ENCODE measurements at places on chromosomes 16 and 17.
A peak's percentile ranks its signal among the peaks of the same experiment; 100 is the strongest.

DNA sequence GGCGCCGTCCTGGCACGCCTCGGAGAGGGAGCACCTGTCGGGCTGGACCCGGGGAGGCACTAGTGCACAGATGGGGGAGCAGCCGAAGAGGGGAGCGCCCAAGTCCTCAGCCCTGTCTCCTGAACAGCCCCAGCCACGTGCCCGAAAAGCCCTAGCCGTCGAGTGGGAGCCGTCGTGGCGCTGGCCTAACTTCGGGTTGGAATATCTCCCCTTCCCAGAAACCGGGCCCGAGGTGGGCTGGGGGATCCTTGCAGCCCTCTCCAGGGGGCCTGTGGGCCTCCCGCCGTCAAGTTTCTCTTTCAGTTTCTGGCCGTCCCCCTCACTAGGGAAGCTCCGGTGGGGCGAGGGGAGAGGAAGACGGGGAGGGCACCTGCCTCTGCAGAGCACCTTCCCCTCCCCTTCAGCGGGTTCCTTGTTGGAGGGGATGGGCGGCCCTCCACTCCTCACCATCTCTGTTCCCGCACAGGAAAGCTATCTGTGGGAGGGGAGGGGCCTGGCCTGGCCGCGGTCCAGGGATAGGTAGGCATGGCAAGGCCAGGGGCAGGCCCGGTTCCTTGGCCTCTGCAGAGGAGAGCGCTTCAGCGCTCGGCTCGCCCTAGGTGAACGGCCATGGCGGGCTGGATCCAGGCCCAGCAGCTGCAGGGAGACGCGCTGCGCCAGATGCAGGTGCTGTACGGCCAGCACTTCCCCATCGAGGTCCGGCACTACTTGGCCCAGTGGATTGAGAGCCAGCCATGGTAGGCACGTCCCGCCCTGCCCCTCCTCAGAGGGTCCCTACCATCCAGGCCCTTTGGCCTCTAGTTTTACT, 709 bp downstream of the STAT5A start:
- peaks cover 43% of the 10 kb centered on the region for H3K4me1 ChIP-seq
- no peaks in the 10 kb centered on the region for H3K27me3 ChIP-seq
- DNase-seq = no peak
- H3K27ac ChIP-seq = peak overlapping the region; percentile 85
- no peaks in the 10 kb centered on the region for H3K36me3 ChIP-seq

DNA sequence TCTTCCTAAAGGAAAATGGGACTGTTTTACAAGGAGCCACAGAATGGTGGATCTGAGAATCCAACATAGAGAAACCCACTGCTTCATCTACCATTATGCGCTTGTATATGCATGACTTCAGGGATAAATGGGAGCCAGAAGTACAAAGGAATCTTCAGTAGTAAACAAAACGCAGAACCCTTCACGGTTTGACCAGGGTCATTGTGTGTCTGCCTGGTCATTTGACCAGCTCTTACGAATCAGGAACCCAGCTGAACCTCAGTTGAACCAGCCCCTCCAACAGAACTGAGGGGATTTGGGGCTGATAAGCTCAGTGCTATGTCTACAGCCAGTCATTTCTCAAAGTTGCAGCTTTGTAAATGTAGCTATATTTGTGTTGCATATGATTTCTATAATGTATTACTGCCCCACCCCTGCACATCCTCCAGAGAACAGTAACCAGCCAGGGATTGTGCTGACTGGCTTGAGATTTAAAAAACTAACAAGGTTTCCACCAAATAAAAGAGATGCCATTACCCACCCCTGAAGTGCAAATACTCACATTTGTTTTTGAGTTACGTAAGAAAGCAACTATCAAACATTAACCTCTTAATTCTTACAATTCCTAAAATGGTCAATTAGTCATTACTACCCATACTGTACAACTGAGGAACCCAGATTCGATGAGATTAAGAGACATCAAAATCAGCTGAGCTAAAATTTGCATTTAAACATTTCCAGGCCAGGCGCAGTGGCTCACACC, 6.3 kb downstream of the CMTM4 start:
- H3K4me1 ChIP-seq = no peaks in the 10 kb centered on the region
- H3K27me3 ChIP-seq = no peaks in the 10 kb centered on the region
- H3K27ac ChIP-seq = no peak overlapping the region

DNA sequence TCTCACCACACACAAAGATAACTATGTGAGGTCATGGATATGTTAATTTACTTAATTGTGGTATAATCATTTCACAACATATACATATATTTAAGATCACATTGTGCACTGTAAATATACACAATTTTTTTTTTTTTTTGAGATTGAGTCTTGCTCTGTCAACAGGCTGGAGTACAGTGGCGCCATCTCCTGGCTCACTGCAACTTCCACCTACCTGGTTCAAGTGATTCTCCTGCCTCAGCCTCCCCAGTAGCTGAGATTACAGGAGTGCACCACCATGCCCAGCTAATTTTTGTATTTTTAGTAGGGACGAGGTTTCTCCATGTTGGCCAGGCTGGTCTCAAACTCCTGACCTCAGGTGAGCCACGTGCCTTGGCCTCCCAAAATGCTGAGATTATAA, 11.5 kb upstream of the PRSS54 start:
- H3K4me1 ChIP-seq = no peaks in the 10 kb centered on the region
- H3K4me3 ChIP-seq = no peak overlapping the region
- no peaks in the 10 kb centered on the region for H3K36me3 ChIP-seq
- no peak overlapping the region for H3K27ac ChIP-seq
- H3K27me3 ChIP-seq = no peaks in the 10 kb centered on the region

DNA sequence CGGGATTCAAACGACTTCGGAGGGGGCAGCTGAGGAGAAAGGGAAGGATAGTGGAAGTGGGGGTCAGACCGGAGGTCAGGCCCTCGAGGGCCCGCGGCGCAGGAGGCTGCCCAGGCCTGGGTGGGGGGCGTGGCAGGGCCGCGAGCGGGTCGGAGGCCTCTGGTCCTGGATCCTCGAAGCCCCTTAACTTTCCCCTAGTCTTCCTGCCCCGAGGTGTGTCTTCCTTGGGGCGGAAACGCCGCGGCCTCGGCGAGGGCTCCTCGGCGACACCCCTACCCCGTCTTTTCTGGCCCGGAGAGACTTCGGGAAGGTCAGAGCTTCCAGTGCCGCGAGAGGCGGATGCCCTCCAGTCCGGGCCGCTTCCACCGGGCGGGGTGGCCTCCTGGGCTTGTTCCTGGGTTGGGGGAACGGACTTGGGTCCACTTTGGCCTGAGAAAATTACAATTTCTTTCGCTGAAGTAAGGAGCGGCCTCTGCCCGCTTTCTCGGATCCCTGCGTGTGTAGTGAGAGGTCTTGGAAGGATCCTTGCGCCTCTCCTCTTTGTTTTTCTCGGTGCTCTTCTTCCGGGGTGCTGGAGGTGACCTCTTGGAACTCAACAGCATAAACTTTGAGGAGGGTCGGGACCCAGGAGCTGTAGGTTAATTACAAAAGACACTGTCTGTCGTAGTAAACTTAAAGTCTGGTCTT, 491 bp downstream of the IST1 start:
- H3K4me1 ChIP-seq = peaks cover 4% of the 10 kb centered on the region
- H3K27ac ChIP-seq = peak overlapping the region; percentile 99
- H3K4me3 ChIP-seq = peak overlapping the region; percentile 92
- no peaks in the 10 kb centered on the region for H3K36me3 ChIP-seq

GRCh38 chr17:82667668-82668000, 19.4 kb upstream of the WDR45B start:
- no peak overlapping the region for H3K4me3 ChIP-seq
- H3K27ac ChIP-seq = no peak overlapping the region
- H3K27me3 ChIP-seq = no peaks in the 10 kb centered on the region
- H3K36me3 ChIP-seq = no peaks in the 10 kb centered on the region

DNA sequence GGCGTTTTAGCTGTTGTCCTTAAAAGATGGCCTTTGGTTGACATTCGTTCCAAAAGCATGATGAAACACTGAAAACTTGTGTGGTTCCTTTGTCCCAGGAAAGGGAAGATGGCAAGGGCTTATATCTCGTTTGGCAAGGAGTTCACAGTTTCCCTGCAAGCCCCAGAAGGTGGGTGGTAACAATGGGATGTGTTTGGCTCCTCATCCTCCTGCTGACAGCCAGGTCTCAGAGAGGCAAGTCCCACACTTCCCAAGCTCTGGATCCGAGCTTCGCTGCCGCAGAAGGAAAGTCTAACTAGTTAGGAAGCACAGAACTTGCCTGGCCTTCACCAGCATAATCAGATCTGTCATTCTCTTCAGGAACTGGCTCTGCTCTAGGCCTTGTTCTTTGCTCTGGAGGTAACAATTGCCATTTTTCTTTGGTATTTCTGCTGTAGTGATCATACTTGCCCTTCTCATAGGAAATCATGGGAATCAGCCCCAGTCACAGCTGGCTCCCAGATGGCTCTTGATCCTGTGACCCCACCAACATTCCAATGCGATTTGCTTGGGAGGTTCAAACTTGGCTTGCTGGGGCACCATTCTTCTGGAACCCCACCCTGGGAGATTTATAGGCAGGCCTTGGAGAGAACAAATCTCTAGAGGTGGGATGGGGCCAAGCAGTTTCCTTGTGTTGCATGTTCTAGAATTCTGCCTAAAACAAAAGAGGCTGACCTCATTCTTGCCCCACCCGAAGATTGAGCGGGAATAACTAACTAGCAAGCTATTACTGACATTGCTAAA, 17.9 kb downstream of the KPNA2 start:
- peak; percentile 55 for DNase-seq
- H3K27ac ChIP-seq = peak overlapping the region; percentile 84
- H3K4me3 ChIP-seq = no peak overlapping the region
- H3K36me3 ChIP-seq = no peaks in the 10 kb centered on the region
- peaks cover 3% of the 10 kb centered on the region for H3K4me1 ChIP-seq

GRCh38 chr17:50426472-50426782, 409 bp downstream of the ACSF2 start:
- DNase-seq = no peak
- H3K4me3 ChIP-seq = peak overlapping the region; percentile 94
- H3K4me1 ChIP-seq = peaks cover 29% of the 10 kb centered on the region
- no peaks in the 10 kb centered on the region for H3K27me3 ChIP-seq
- H3K36me3 ChIP-seq = no peaks in the 10 kb centered on the region
- peak overlapping the region; percentile 83 for H3K27ac ChIP-seq

DNA sequence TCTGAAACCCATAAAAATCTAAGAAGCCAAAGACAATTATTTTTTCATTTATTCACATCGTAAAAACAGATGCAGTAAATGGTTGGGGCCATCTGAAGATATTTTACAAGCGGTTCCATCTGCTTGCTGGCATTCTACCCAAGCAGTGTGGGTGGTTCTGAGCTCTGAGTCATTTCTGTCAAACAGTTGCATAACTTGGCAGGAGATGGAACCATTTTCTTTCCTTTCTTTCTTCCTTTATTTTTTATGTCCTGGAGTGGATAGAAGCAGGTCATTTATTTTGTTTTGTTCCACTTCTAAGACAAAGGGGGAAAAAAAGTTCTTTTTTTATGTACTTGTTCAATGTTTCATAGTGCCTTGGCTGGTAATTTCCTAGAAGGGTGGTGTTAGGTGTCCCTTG, 1151.9 kb upstream of the GOT2 start:
- H3K27me3 ChIP-seq = no peaks in the 10 kb centered on the region
- H3K4me3 ChIP-seq = no peak overlapping the region
- H3K36me3 ChIP-seq = no peaks in the 10 kb centered on the region
- no peak overlapping the region for H3K27ac ChIP-seq

DNA sequence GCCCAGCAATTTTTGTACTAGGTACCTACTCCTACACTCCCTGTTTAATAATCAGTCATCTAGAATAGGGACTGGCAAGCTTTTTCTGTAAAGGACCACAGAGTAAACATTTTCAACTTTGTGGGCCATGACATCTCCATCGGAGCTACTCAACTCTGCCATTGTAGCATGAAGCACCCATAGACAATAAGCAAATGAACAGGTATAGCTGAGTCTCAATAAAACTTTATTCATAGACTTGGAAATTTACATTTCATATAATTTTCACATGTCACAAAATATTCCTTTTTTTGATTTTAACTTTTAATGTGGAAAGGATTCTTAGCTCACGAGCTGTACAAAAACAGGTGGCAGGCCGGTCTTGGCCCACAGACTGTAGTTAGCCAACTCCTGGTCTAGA, 345.8 kb downstream of the SOX9 start:
- no peak overlapping the region for H3K4me3 ChIP-seq
- peaks cover 5% of the 10 kb centered on the region for H3K27me3 ChIP-seq
- no peak overlapping the region for H3K27ac ChIP-seq
- H3K4me1 ChIP-seq = no peaks in the 10 kb centered on the region
- DNase-seq = no peak
- no peaks in the 10 kb centered on the region for H3K36me3 ChIP-seq

GRCh38 chr16:71626018-71626857, at the start of gene MARVELD3:
MARVELD3 (plus strand) TSS chr16:71626184; CDS start chr16:71626230, 46 bp downstream.
- no peak within 1 kb of the TSS for H3K27ac ChIP-seq
- H3K4me3 ChIP-seq = peak within 1 kb of the TSS; percentile 36
- no peaks in the 10 kb centered on the region for H3K36me3 ChIP-seq
- DNase-seq = no peak
- peaks cover 27% of the 10 kb centered on the region for H3K27me3 ChIP-seq

- H3K27ac ChIP-seq = no peak overlapping the region
- no peaks in the 10 kb centered on the region for H3K4me1 ChIP-seq
- DNase-seq = no peak
Observed at GRCh38 chr17:9887508-9887907, 17.6 kb downstream of the RCVRN start.

DNA sequence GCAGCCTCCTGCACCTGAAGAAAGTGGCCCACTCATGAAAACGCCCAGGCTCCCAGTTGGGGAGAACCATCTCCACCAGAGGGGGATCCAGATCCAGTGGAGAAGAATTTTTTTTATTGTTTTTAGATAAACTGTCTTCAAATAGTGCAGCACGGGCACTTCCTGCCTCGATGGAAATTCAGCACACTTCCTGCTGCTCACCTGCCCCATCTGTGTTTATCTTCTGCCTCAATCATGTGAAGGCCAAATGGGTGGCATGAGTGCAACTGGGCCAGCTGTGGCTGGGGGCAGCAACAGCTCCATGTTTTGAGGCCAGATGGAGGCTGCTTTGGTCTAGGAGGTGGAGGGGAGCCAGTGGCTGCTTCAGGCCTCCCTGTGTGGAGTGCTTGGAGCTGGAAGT, 75.9 kb upstream of the WSB1 start:
- no peaks in the 10 kb centered on the region for H3K36me3 ChIP-seq
- no peak for DNase-seq
- H3K4me3 ChIP-seq = no peak overlapping the region
- no peaks in the 10 kb centered on the region for H3K4me1 ChIP-seq
- H3K27me3 ChIP-seq = no peaks in the 10 kb centered on the region

DNA sequence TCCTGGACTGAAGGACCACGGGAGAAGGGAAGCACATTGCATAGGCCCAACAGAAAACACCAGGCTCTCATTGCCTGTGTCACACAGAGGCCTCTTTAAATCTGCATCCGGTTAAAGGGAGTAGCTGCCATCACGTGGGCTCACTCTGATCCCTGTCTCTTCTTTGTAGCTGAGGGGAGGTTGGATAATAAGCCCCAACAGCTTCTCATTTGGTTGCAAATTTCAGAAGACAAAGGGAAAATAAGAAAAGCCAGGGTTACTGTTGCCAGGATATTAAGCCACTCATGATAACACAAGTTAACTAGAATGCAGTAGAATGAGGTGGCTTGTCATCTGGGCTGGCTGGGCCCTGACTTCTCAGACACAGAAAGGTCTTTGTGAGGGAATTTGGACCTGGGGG, 325.1 kb upstream of the ERCC4 start:
- no peaks in the 10 kb centered on the region for H3K4me1 ChIP-seq
- H3K36me3 ChIP-seq = no peaks in the 10 kb centered on the region
- no peak for DNase-seq

GRCh38 chr17:17090642-17091103, 48.4 kb downstream of the MPRIP start:
- no peaks in the 10 kb centered on the region for H3K27me3 ChIP-seq
- no peak for DNase-seq
- H3K4me3 ChIP-seq = no peak overlapping the region
- H3K4me1 ChIP-seq = peaks cover 23% of the 10 kb centered on the region
- H3K36me3 ChIP-seq = no peaks in the 10 kb centered on the region
